Stimulated activated CD8-positive, alpha-beta memory T cell treated with anti-CD3 and anti-CD28 coated beads, Interleukin-7, amount 100 ng/mL, for 4 hours (primary cell): ENCODE measurements at places on chromosomes 13 and 19.
A peak's percentile ranks its signal among the peaks of the same experiment; 100 is the strongest.

GRCh38 chr13:72886272-72887067, 104.5 kb downstream of the PIBF1 start:
- DNase-seq, result no peak

GRCh38 chr19:2087621-2088100, 8.5 kb downstream of the MOB3A start:
- no peak for DNase-seq

DNA sequence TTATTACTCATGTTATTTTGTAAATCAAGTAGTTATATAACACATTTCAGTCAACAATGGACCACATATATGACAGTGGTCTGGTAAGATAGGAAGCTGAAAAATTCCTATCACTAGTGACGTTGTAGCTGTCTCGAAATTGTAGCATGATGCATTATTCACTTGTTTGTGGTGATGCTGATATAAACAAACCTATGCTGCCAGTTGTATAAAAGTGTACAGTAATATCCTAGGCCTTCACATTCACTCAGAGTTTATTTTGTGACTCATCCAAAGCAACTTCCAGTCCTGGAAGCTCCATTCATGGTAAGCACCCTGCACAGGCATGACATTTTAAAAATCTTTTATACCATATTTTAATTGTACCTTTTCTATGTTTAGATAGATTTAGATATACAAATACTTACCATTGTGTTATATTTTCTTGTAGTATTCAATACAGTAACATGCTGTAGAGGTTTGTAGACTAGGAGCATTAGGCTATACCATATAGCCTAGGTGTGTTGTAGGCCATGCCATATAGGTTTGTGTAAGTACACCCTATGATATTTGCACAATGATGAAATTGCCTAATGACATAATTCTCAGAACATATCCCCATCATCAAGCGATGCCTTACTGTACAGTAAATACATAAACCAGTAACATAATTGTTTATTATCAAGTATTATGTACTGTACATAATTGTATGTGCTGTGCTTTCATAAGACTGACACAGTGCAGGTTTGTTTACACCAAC, 49.3 kb downstream of the IFT88 start:
- DNase-seq, result no peak

GRCh38 chr13:112187527-112188297, 120.8 kb downstream of the SOX1 start:
- DNase-seq, result no peak

DNA sequence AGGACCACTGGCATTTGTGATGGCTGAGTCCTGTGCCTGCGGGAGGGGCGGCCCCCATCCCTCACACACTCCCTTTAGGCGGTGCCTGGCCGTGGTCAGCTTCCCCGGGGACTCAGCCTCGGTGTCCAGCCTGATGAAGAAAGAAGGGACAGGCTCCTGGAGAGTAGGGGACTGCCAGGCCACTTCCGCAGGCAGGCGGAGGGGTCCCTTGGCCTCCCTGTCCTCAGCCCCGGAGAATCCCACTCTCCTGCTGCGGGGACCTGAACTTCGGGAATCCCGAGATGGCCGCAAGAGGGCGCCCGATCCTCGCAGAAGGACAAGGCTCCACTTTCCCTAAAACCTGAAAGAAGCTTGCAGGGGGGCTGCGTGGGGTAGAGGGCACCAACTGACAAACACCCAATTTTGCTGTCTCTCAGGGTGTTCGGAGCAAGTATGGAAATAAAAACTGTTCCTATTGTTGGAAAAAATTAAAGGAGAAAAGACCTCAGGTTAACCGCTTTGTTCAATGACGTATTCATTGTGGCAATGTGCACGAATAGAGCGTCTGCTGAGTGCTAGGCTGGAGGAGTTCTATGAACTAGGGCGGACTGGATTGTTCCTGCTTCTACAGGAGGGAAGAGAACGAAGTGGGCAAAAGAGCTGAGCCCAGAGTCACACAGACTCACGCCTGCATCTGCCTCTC, 297.3 kb downstream of the ZNF536 start:
- DNase-seq, result peak; percentile 7

- DNase-seq, result no peak
Observed at GRCh38 chr13:113777311-113778260, 18.6 kb downstream of the TMEM255B start.

DNA sequence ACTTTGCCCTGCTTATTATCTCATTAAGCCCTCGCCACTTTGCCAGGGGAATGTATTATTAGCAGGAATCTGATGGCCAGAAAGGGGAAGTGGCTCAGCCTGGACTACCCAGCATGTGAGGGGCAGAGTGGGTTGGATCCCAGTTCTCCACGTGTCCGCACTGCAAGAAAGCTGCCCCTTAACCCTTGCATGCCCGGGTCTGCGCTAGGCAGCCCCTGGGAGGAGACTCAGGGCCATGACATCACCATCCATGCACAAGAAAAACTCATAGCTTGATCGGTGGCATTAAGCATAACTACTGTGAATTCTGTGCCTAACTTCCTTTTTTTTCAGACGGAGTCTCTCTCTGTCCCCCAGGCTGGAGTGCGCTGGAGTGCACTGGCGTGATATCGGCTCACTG, 8.9 kb downstream of the CACNG8 start:
- DNase-seq, result no peak

DNA sequence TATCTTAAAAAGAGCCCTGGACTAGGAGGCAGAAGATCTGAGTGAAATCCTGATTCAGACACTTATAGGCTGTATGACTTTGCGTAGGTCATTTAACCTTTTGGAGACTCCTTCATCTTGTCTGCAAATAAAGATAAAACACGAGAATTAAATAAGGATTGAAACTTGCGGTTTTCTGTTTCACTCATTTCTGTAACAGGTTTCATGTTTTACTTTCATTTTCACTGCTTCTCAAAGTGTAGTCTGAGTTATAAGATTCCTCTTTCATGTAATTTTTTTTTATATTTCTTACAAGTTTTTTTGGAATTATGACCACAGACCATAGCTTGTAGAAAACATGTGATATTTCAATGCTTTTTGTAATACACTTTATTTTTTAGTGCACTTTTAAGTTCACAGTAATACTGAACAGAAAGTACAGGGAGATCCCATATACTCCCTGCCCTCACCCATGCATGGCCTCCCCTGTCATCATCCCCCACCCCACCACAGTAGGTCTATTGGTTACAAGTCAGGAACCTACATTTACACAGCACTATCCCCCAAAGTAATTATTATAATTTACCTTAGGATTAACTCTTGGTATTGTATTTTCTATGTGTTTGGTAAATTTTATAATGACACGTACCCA, 174.6 kb downstream of the ITGBL1 start:
- DNase-seq, result no peak

DNA sequence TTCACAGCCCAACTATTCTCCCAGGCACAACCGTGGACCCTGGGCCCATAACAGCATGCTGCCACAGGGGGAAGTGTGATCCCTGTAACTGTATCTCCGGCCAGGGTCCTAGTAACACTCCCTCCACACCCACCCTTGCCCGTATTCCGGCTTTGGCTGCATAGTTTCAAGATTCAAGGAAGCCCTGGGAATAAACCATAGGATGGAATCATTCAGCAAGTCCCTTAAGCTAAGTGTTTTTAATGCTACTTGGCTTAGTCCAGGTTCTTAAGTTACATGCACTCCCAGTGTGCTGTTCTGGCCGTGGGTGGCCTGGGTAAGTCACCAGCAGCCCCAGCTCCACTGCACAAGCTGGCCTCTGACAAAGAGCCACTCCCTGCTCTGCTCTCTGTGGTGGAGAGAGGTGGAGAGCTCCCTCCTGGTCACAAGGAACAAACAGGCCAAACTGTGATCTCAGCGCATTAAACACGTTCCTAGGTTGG, 532.4 kb upstream of the SGCG start:
- no peak for DNase-seq

DNA sequence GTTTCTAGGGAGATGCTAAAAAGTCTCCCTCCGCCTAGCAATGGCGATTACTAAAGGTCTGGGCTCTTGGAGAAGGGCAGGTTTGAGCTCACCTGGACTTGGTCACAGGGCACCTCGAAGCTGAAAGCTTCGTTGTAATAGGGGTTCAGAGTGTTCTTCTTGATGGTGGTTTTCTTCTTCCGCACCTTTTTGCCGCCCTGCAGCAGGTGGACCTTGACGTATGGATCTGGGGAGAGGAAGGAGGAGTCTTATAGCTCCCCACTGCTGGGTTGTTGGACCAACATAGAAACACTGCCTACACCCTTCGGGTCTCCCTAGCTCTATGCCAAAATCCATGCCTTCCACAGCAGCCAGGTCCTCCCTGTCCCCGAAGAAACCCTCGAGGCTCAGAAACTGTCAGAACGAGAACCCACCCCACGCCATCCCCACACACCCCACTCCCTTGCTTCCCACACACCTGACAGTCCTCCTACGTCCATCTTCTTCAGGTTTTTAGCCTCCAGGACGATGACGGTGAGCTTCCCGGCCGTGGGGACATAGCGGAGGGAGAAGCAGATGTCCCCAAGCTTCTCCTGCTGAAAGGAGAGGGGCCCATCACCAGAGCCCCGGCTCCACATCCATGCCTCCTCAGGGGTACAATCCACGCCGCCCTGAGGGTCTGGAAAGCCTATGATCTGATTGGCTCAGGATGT, 5.5 kb downstream of the SYT5 start:
- no peak for DNase-seq

GRCh38 chr19:54096617-54097106, 3.9 kb downstream of the OSCAR start:
- no peak for DNase-seq

DNA sequence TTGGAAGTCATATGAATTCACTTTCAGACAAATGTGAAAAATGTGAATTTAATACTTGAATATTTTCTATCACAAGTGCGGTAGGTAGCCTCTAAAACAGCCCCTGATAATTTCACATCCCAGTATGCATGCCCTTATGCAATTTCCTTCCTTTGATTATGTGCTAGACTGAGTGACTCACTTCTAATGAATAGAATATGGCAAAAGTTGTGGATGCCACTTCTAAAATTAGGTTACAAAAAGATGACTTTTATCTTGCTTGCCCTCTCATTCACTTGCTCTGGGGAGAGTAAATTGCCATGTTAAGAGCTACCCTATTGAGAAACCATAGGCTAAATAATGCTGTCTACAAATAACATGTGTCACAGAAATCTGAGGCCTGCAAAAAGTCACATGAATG, 402.5 kb upstream of the PCDH9 start:
- DNase-seq, result no peak

GRCh38 chr13:75993241-75993640, 357.1 kb downstream of the LMO7 start:
- no peak for DNase-seq

GRCh38 chr19:5954293-5954692, 23.6 kb downstream of the RANBP3 start:
- DNase-seq, result no peak

DNA sequence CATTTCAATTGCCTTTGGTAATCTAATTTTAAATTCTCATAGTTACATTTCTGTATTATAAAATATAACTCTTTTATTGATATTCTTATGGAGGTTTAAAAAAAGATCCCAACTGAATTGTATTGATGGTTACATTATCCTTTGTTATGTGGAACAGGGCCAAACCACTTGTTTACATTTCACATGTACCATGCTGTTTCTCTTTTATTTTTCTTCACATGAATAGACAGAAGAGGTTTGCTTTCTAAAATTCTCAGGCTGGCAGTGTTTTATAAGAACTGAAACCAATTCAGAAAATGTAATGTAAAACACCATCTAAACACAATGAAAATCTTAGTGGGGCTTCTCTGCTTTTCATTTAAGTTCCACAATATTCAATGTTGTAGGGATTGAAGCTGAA, 122.5 kb downstream of the GPC5 start:
- DNase-seq, result no peak

DNA sequence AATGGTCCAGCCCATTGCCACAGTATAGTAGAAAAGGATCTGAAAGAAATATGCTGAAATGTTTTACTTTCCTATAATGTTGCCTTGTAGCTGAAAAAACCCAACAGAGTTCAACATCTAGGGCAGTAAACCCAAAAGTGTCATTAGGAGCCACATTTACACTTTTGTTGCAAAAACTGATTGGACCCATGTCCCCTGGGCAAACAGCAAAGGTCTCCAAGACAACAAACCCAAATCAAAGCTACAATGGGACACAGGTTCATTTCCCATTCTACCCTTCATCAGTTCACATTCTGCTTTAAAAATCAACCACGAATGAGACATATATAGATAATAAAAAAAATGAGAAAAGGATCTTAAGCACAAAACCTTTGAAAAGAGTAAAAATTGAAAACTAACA, 744.8 kb downstream of the PCDH17 start:
- no peak for DNase-seq

DNA sequence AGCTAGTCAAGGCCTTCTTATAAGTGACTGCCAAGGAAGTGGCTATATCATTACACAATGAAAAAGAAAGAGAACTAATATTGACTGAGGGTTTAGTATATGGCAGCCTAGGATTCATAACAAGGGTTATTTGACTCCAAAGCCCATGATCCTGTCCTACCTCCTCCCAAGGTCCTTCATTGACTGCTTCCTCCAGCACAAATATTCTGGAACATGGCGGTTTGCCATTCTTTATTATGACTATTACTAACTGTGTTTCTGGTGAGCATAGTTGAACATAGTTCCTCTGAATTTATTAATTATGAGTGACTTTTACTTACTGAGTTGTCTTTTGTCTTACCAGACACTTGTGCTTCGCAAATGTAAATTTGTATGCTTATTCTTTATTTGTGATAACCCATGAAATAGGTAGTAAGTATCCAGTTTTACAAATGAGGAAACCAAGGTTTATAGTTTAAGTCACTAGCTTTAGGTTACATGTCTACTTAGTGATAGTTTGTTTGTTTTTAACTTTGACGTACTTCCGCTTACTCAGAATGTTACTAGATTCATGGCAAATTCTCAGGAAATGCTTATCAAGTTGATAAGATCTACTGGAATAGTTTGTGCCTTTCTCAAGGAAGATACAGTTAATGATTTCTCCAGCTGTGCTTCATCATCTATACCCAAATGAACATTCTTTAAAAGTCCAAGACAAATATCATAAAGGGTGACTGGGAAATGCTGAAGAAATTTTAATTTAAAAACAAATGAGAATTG, 15.5 kb upstream of the DCLK1 start:
- DNase-seq, result no peak

GRCh38 chr13:105118426-105118985, 1417.0 kb downstream of the EFNB2 start:
- no peak for DNase-seq

- DNase-seq, result no peak
Observed at GRCh38 chr19:43799502-43800142, 2.6 kb downstream of the LYPD5 start.

GRCh38 chr19:19490214-19490968, 25.0 kb downstream of the TSSK6 start:
- DNase-seq, result peak; percentile 69

GRCh38 chr13:72261732-72262131, 394.7 kb upstream of the DACH1 start:
- no peak for DNase-seq

- DNase-seq, result no peak
Observed at GRCh38 chr19:19746286-19747213, 13.6 kb upstream of the ZNF14 start.

GRCh38 chr13:28056426-28056825, 44.0 kb downstream of the FLT3 start:
- DNase-seq, result no peak

DNA sequence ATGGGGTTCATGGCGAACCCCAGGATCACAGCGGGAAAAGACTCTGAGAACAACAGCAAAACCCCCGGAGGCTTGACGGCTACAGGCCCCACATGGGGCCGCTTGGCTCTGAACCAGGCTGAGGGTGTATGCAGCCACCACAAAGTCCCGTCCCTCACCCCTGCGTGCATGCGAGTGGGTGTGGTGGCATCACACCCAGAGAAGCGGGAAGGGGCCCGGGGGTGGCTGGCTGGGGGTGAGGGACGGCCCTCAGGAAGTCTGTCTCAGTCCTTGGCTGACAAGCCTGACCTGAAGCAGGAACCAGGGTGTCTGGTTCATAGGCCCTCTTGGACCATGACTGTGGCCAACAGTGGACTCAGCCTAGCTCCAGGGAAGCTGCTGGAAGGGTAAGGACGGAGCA, 34.2 kb downstream of the CEBPG start:
- no peak for DNase-seq
